ENCODE measurements at places on chromosomes 3 and 15.

- peak; percentile 36 for DNase-seq
Observed at GRCh38 chr3:66439666-66440344, 61.0 kb downstream of the LRIG1 start.

GRCh38 chr15:86555098-86555497 lies 475.4 kb downstream of the AGBL1 start:
- DNase-seq = no peak

GRCh38 chr15:79849789-79850188 lies 47.0 kb downstream of the MTHFS start:
- no peak for DNase-seq

- no peak for DNase-seq
Observed at GRCh38 chr3:46318207-46318927, 35.5 kb upstream of the CCR2 start.

- no peak for DNase-seq
Observed at GRCh38 chr3:140455521-140456214, 222.2 kb upstream of the TRIM42 start.

DNA sequence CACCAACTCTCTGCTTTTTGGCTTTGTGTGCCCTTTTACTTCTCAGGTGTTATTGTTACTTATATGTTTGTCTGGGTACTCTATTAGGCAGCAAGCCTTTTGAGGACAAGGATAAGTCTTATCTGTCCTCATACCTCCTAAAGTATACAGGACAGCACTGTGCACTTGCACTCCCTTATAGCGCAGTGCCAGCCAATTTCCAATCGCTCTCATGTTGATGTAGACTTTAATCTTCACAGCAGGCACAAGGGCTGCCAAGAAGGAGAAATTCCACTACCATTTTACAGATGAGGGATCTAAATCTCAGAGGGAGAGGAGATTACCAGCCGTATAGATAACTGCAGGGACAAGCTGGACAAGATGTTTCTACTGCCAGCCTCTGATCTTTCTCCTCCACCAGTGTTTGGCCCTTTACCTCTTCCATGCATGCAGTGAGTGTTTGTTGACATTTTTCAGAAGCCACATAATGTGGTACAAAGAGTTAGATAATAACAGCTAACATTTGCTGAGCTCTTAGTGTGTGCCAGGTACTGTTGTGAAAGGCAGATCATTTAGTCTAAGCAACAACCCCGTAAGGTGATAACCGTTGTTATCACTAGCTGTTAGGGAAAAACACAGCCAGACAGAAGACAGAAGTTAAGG lies 30.1 kb downstream of the SST start:
- DNase-seq = no peak

GRCh38 chr15:60339236-60339635 lies 58.5 kb downstream of the ANXA2 start:
- no peak for DNase-seq

DNA sequence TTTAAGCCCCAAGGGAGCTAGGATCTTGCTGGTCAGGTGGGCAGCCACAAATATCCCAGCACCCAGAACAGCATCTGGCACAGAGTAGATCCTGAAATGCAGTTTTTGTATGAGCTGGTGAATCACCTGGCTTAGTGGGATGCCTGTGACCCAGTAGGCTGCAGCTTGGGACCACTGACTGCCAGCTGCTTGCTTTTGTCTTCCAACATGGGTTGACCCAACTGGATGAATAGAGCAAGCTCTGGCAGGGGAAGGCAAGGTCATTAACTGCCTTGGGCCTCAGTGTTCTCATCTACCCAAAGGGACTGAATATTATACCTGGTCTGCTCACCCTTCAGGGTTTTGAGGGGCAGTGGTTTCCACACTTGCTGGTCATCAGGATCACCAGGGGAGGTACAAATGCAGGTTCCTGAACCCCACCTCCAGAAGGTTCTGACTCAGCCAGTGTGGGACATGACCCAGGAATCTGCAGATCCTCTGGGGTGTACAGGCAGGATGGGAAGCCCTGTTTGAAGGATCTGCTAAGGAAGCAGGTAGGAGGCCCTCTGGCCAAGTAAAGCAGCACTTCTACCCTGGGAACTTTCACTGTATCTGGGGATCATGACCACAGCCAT lies 55.4 kb downstream of the ITGA11 start:
- DNase-seq = no peak

- DNase-seq = no peak
Observed at GRCh38 chr3:196596355-196596754, 27.9 kb downstream of the FBXO45 start.

GRCh38 chr3:99425930-99426329 lies 212.5 kb upstream of the COL8A1 start:
- DNase-seq = no peak

DNA sequence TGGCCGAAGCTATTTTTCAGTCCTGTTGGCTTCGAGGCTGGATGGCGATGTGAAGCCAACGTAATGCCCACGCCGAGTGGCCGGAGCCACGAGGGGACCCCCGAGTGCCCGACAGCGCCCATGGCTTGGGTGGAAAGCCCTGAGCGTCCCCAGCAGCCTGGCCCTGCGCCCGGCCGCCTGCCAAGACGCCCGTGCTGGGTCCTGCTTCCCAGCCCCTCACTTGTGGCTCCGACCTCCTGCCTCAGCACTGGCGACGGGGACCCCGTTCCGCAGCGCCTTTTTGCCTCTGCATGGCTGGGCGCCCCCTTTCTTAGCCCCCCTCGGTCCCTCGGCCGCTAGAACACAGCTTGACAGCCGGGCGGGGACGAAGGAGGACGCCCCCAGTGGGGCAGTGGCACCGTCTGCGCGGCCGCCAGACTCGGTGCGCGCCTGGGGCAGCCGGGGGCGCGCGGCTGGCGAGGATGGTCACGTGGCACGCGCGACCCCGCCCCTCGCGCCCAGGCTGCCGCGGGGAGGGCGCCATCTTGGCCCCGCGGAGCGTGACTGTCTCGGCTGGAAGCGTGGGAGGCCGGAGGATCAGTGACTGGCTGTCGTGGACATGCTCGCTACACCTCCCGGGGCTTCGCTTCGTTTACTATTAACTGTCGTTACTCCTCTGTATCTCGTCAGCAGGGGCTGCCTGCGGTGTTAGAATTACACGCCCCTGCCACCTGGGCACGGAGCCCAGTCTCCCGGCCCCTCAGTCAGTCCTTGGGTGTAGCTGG lies 626 bp upstream of the GPR176 start:
- peak; percentile 67 for DNase-seq

Measured in NCI-H2227 treated with DMSO at 0.1 percent for 48 hours (cell line).